Myocyte (in vitro differentiated cells): ENCODE measurements at places on chromosomes 7 and 10. TPM values are rescaled to one million over a fixed set of nuclear protein-coding genes. Genes with fewer than 3 reads are reported as not detected.

- DNase-seq = no peak
These were observed 51.7 kb upstream of the CALD1 start for GRCh38 chr7:134727711-134728110.

DNA sequence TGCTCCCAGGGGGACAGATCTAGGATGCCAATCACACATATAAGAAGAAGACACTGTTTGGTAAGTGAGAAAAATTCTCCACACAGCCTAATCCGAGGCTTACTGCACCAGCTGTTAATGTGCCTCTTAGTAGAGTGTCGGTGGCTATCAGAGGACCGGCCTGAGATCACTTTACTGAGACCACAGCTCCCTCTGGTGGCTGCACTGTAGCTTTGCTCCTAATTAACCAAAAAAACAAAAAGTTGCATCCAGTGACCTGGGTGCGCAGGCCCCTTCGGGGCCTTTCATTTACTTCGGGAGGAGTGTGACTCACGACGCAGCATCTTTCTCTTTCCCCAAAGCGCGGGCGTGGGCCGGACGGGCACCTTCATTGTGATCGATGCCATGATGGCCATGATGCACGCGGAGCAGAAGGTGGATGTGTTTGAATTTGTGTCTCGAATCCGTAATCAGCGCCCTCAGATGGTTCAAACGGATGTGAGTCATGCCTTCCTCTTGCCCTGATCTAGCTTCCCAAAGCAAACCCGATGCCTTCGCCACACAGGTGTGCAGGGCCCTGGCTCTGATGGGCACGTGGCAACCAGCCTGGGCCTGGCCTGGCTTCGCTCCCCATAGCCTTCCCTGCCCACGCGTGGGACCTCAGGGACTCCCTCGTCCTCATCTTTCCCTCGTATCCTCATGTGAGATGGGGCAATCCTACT, 56.7 kb downstream of the MKI67 start:
- DNase-seq = peak; percentile 84

STEAP1 gene
- total RNA-seq = 12.5 and 14.4 TPM in 2 replicates

STEAP1B gene
- total RNA-seq = 0.99 TPM in 1 of 2 replicates, not detected in the other

- no peak for DNase-seq
These were observed 40.5 kb upstream of the PRKAR1B start for GRCh38 chr7:767580-767940.

CCDC71L gene
- total RNA-seq = 33.4 and 52.7 TPM in 2 replicates

CAMK1D gene
- 0.52 and 0.96 TPM in 2 replicates for total RNA-seq

GRCh38 chr10:124619195-124619594, 125.0 kb downstream of the FAM53B start:
- peak; percentile 42 for DNase-seq

FAM25C gene
- not detected in 2 replicates for total RNA-seq

- no peak for DNase-seq
These were observed 15.1 kb upstream of the CDH23 start for GRCh38 chr10:71381611-71382010.

- peak; percentile 96 for DNase-seq
These were observed 802.5 kb downstream of the GRM8 start for GRCh38 chr7:126450269-126450671.

CUEDC2 gene
- total RNA-seq = 73.3 and 93.3 TPM in 2 replicates

DNA sequence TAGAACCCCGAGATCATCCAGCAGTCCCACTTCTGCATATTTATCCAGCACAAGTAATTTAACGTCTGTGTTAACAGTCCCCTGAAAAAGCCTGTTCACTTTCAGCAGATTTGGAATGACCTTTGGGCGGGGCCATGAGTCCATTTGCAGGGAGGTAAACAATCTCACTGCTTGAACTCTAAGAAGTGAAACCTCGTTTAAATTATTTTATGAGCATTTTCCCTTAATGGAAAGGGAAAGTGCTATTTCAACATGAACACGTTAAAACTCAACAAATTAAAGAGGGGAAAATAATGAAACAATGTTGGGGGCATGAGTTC, 282.8 kb downstream of the GATA3 start:
- no peak for DNase-seq

GJD4 gene
- total RNA-seq = 10.6 and 13.9 TPM in 2 replicates

- no peak for DNase-seq
These were observed 280.2 kb upstream of the CHRM2 start for GRCh38 chr7:136588216-136588615.

DNA sequence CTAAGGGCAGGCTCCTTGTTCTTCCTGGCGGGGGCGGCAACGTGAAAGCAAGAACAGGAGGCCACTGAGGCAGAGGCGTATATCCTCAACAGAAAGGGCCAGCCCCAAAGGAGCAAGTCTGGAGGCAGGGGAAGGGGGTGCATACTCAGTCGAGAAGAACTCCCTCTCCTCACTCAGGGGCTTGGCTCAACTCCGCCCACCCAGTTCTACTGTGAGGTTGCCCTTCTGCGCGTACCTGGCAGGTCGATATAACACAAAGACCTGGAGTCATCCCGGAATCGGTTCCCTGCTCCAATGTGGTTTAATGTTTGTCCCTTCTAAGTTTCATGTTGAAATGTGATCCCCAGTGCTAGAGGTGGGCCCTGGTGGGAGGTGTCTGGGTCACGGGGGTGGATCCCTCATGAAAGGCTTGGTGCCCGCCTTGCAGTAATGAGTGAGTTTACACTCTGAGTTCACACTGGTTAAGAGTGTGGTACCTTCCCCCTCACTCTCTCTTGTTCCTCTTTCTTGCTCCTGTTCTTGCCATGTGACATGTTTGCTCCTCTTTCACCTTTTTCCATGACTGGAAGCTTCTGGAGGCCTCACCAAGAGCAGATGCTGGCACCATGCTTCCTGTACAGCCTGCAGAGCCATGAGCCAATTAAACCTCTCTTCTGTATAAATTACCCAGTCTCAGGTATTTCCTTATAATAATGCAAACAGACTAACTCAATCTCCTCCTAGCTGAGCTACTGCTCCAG, 32.6 kb downstream of the GSDME start:
- DNase-seq = no peak

GRCh38 chr10:119242186-119242585, 34.8 kb downstream of the GRK5 start:
- DNase-seq = no peak

EMX2 gene
- not detected in 2 replicates for total RNA-seq

- DNase-seq = peak; percentile 76
These were observed 28.7 kb downstream of the PNPLA8 start for GRCh38 chr7:108497082-108497725.

DNA sequence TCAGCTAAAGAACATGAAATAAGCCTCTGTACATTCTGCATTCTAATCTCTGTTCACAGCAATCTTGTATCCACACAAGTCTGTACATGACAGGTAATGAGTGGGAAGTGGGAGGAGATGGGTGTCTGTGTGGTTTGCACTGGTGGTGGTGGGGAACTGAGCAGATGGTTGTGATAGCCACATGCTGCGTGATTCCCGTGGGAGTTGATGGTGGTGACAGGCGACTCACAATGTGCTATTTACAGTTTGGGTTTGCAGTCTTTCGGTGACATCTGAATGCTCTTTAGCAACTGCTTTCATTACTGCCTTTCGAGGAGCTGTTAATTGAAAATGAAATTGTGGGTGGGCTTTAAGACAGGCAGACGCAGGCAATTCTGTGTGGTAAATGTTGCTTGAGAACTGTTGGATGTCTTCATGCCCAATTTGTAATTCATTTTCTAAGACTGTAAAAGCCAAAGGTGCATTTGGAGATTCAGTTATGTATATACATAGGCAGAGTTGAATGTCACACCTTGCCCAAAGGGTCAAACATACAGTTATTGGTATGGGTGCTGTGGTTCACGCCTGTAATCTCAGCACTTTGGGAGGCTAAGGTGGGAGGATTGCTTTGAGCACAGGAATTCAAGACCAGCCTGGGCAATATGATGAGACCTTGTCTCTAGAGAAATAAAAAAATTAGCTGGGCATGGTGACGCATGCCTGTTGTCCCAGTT, 308.2 kb downstream of the AUTS2 start:
- no peak for DNase-seq

- no peak for DNase-seq
These were observed 277.0 kb downstream of the CRPPA start for GRCh38 chr7:16144361-16144760.

- DNase-seq = peak; percentile 94
These were observed 166.1 kb downstream of the ST7 start for GRCh38 chr7:117119192-117119924.

DNA sequence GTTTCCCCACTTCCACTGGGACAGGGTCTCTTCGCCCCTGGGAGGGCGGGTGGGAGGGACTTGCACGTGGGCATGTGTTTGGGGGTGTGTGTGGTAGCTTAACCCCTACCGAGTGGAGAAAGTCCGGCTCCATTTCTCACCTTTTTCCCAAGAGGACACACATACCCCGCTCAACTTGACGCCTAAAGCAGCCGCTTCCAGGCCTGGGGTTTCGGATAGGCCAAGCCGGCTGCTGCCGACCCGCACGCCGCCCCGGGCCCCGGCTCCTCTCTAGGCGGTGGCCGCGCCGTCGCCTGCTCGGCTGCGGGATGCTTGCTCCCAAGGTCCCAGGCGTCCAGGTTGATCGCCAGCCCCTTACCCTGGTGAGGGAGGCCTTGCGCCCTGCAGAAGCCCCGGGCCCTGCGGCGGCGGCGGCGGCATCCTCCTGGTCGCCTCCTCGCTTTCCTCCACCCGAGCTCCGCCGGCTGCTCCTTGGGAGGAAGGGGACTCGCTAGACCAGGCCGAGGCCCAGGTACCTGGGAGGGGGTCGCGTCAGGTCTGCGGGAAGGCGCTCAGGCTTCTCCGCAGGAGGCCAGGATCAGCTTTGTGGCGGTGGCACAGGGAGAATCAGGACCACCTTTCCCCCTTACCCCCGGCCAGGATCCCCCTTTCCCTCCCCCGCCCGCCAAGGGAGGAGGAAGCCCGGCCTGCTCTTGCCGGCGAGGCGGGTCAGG, 3.2 kb upstream of the GATA3 start:
- DNase-seq = no peak
